ENCODE measurements at places on chromosomes 4 and X.

- peak; percentile 59 for DNase-seq
Measured at GRCh38 chr4:182916483-182917181, 554 bp downstream of the DCTD start.

- DNase-seq = no peak
Measured at GRCh38 chrX:2723286-2723879, 28.5 kb upstream of the XG start.

- no peak for DNase-seq
Measured at GRCh38 chr4:118957722-118958445, 69.2 kb downstream of the SYNPO2 start.

DNA sequence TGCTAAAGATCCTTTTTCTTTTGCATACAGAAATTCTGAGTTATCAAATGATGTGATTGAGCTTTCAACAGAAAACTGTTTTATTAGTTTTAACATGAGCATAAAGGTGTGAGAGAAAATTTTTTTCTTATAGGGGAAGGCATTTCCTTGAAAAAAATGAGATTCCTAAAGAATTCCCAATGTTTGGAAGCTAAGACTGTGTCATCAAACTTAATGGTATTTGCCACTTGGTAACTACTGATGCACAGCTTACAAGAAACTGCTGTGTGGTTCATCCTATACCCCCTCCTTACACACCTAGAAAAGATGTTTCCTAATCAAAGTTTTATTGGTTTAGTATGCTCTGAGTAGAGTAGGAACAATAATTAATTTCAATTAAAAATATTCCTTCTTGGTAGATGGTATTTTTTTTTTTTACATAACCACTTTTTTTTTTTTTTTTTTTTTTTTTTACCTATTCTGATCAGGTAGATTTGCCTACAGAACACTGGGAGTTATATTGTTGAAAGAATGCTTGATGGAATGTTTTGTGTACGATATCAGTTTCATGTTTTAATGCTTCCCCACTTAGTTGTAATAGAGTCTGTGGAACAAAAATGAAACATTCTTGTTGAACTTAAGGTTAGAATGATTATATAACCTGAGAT, 6.0 kb downstream of the PTPN13 start:
- DNase-seq = no peak

DNA sequence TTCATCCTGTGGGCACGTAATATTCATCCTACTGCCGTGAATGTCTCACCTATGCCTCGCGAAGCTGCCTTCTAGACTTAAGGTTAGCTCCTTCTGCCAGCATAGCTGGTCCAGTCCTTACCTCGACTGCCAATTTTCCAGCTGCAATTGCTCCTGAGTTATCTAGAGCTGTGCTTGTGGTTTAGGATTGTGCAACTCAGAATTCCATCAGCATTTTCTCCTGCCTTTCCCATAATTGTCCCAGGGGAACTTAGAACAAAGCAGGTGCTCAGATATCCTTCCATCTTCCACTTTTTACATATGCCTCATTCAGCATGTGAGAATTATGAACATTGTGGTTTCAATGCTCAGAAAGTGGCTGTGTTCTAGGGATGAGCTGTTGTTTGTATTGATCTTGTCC, 131.4 kb upstream of the ADGRL3 start:
- DNase-seq = no peak

GRCh38 chr4:87848622-87849351, 16.0 kb downstream of the MEPE start:
- DNase-seq = peak; percentile 34

GRCh38 chr4:23373261-23373660, 516.6 kb downstream of the PPARGC1A start:
- DNase-seq = no peak

Measured in NCI-H1092 treated with DMSO at 0.1 percent for 48 hours (cell line).